H54 (cell line): ENCODE measurements at places on chromosomes 11 and 22.
A peak's percentile ranks its signal among the peaks of the same experiment; 100 is the strongest.

DNA sequence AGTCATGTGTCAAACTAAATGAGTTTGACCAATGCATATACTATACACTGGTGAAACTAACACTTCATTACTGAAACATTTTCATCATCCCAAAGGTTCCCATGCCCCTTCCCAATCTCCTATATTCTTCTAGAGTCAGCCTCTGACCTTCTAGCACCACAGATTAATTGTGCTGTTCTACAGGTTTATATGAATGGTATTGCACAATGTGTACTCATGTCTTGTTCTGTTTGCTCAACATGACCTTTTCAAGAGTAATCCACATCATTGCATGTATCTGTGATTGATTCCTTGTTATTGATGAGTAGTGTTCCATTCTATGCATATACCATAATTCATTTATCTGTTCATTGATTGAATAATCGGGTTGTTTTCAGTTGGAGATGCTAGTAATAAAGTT, 7.5 kb upstream of the OR8G1 start:
- DNase-seq = no peak

GRCh38 chr11:58490827-58491226, 17.1 kb downstream of the OR5B21 start:
- DNase-seq = no peak

DNA sequence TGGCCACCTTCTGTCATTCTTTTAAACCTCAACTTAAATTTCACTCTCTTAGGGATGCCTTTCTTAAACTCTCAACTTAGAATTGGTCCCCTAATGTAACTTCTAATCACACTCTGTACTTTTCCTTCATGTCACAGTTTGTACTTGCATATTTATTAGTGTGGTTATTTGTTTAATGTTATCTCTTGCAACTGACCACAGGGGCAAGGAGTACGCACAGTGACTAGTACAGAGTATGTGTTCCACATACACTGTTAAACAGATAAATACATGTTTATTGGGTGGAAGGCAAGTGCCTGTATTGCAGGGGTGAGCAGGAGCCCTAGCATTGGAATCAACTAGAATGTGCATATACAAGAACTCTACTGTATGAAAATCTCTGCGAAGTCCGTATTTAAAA, 554.0 kb downstream of the INSC start:
- DNase-seq = no peak

- DNase-seq = peak; percentile 79
These were observed 37.2 kb upstream of the ACER3 start for GRCh38 chr11:76823481-76824028.

DNA sequence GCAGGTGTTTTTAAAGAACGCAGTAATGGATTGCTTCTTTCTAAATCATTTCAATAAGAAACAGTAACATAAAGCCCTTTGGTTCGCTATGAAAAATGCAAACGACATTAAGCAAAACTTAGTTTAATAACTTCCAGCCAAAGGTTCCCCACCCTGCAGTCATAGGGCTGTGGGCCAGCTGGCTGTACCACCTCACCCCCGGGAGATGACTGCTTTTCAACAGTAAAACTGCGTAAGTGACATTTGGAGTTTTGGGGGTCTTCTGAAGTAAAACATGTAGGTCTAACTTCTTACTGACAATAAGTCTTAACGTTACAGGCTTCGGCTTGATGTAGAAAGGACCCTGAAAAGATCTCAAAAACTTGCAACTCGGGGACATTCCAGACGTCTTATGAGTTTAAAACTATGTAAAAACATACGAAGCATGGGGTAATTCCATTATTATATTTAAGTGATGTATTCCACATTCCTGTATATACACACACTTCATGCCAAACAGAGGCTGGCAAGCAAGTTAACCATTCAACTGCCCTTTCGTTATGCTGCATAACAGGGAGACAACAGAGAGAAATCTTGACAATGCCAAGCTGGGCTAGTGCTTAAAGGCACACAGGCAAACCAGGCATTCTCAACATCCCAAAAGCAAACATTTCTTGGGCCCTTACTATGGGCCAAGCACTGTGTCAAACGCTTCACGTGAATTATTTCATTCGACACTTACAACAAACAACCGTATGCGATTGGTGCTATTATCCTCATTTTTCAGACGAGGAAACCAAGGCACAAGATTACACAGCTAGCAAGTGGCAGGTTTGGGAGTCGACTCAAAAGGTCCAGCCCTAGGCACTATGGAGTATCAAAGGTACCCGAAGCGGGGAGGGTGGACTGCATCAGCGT, 1.2 kb downstream of the MRTFA start:
- no peak for DNase-seq

DNA sequence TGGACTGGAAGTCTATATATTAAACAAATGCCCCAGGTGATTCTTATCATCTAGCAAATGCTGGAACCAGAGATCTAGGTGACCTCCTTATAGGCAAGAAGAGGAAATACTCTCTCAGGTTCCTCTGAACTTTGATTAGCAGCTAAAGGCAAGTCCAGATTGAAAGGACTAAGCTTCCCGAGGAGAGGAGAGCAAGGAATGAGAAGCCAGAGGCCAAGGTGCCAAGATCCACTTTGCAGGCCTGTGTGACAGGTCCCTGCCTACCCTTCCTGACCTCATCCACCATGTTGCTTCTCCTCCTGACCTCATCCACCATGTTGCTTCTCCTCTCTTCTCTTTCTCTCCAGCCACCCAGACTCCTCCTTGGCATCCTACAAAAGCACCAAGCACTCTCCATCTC, 173.2 kb downstream of the LARGE1 start:
- DNase-seq = no peak

- DNase-seq = no peak
These were observed 177.3 kb downstream of the ADAMTS15 start for GRCh38 chr11:130625578-130626306.

- DNase-seq = no peak
These were observed 61.8 kb upstream of the ALX4 start for GRCh38 chr11:44371706-44372105.

DNA sequence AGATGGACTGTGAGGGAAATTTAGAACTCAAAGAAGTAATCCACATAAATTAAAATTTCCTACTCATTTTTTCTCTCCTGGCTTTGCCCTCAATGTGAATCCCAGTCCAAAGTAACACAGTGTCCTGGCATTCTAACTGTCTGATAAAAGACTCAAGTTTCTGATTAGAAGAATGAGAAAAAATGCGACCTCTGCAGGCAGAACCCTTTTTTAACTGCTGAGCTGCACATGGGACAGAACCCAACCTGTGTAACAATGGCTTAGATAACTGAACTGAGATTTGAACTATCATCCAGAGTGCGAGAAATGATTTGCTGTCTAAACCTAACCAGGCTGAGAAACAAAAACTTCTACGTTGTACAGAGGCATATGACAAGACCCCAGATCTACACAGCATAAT, 385.6 kb upstream of the LRRC4C start:
- DNase-seq = no peak

GRCh38 chr11:72774499-72774898, 19.3 kb downstream of the STARD10 start:
- DNase-seq = no peak

DNA sequence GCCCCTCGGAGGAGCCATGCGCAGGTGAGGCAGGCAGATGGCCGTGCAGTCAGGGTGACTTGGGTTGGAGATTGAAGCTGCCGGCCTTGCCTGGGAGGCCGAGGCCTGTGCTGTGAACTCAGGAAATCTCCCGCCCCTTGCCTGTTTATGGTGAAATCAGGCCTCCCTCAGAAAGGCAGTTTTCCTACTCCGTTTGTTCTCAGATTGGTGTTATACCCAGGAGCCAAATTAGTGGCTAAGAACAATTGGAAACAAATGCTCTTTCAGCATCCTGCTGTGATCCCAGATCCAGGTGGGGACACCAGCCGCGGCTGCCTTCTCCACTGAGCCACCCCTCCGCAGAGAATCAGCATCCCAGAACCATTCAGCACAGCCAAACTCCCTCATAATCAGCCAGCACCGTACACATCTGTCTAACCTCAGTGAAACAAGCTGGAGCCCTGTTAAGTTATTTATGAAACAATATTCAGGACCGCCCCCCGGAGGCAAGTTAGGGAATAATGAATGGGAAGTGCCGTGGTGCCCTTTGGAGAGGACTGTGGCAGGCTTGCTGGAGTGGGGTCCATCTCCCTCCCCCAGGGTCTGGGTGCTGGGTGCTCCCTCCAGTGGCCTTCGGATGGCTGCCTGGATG, 60.0 kb downstream of the PKNOX2 start:
- peak; percentile 26 for DNase-seq

DNA sequence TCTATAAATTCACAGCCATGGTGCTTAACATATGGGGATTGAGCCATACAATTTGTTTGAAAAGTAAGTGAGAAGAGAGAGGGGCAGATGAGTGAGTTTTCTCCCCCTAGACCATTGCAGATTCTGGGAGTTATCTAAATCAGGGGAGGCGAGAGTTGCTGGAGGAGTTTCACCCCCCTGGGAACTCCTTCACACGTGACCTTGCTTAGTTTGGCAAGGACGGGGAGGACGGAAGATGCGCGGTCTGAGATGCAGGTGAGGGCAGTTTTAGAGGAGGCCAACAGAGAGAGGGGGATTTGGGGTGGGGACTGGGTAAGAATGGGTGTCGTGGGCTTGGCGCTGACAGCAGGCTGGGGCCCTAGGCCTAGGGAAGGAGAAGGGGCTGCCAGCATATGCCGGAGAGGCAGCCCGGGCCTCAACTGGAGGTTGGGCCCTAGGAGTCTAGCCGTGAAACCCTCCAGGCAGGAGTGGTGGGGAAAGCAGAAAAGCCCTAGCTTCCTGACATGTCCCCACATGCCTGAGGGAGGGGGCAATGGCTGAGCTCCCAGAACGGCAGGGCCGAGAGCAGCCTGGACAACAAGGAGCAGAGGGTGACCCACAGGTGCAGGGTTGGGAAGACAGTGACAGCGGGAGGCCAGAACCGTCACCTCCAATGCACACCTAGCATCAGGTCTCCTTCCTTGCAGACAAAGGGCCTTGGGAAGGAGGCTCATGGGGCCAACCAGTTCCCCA, 63.9 kb downstream of the ELFN2 start:
- no peak for DNase-seq

GRCh38 chr22:42969348-42969975, 45.5 kb downstream of the PACSIN2 start:
- DNase-seq = no peak
